H9 (cell line): ENCODE measurements at places on chromosomes 6 and 20.

DNA sequence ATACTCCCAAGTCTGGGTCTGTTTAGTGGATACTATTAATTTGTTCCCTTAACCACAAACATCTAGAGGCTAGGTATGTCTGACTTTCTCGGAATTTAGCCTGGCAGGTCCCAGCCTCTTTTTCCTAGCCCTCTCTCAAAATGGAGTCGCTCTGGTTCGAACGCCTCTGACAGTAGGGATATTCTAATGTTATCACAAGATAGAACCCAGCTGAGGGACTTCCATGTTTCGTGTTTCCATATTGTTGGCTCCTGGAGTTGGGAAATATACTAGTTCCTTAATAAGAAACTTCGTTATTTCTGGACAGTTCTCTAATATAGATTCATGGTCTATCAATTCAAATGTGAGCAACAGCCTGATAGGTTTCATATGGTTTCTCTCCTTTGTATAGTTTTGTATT lies 16.4 kb downstream of the CYB5R4 start:
- no peak for DNase-seq

DNA sequence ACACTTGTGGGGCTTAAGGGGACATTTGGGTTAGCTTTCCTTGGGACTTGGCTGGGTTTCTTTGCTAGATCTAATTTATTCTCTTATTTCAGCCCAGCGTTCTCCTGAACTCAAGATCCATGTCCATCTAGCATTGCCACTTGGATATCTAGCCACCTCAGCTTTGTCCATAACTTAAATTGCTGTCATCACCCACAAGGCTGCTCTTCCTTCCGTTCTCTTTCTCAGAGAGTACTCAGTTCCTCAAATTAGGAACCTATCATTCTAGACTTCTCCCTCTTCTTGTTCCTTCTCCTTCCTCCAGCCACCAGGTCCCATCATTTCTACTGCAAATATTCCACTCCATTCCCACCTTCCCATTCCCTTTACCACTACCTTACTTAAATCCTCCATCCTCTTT lies 4.3 kb downstream of the SMIM26 start:
- no peak for DNase-seq

- no peak for DNase-seq
These were observed 267.1 kb upstream of the JAG1 start for GRCh38 chr20:10940941-10941340.

GRCh38 chr6:45920819-45921511 lies 94.7 kb downstream of the CLIC5 start:
- no peak for DNase-seq

DNA sequence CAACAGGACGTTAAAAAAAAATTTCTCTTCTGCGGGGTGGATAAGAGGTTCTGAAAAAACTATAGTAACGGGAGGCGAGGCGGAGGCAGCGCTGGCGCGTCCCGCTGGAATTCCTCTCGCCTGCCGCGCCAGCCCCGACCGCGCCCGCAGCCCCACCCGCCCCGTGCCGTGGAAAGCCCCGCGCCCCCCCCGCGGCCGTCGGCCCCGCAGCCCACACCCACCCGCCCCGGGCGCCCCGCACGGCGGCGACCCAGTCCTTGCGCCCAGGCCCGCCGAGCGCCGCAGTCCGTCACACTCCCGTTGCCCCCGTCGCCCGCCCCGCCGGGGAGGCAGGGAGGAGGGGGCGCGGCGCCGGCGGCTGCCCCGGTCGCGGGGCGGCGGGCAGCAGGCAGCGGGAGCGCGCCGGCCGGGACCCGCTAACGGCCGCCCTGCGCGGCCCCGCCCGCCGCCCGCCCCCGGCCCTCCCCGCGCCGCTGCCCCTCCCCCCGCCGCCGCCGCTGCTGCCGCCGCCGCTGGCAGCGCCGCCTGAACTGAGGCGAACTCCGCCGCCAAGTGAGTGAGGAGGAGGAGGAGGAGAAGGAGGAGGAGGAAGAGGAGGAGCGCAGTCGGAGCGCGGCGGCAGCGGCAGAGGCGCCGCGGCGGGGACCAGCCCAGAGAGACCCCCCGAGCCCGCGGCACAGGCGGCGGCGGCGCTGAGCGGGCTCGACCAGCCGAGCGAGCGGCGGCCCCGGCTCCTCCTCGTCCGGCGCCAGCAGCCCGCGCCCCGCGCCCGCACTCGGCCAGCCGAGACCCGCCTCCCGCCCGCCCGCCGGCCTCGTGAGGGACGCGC lies at the start of gene QKI:
Gene QKI, plus strand, starts transcription at position 602 of the 829 bp plus-strand sequence. CDS start 476 bp downstream, outside the sequence.
- peak; percentile 58 for DNase-seq

GRCh38 chr6:137167702-137168377 lies 5.6 kb downstream of the IL22RA2 start:
- DNase-seq: no peak

DNA sequence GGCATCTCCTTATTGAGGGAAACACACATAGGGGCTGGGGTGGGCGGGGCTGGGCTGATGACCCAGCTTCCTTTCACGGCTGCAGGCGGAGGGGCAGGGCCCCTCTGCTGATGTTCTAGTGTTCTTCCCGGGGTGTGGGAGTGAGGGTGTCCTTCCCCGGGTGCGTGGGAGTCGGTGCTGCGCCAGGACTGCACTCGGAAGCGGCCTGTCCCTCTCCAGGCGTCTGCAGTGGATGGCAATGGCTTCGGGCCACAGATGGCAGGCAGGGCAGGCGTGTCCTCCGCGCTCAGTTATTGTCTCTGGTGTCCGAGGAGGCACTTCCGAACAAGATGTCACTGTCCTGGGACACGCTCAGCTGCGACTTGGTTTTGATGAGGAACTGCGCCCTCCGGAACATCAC lies 19.2 kb downstream of the KCNG1 start:
- DNase-seq: no peak

- no peak for DNase-seq
These were observed 56.3 kb downstream of the PREX1 start for GRCh38 chr20:48771542-48771941.

DNA sequence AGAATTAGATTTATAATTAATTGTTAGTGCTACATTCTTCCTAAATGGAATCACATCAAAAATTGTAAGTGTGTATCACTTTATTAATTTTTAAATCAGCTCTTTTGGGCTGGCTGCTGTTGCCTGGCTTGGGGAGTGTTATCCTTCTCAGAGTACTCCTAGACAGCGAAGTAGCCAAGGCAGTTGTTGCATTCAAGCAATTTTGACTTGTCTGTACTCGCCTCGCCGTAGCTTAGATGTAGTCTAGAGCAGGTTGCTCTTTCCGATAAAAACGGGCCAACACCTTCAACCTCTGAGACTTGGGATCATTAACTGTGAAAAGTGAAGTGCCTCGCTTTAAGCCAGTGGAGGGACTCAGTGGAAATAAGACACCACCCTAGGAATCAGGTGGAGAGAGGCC lies 151.3 kb downstream of the FARS2 start:
- no peak for DNase-seq

DNA sequence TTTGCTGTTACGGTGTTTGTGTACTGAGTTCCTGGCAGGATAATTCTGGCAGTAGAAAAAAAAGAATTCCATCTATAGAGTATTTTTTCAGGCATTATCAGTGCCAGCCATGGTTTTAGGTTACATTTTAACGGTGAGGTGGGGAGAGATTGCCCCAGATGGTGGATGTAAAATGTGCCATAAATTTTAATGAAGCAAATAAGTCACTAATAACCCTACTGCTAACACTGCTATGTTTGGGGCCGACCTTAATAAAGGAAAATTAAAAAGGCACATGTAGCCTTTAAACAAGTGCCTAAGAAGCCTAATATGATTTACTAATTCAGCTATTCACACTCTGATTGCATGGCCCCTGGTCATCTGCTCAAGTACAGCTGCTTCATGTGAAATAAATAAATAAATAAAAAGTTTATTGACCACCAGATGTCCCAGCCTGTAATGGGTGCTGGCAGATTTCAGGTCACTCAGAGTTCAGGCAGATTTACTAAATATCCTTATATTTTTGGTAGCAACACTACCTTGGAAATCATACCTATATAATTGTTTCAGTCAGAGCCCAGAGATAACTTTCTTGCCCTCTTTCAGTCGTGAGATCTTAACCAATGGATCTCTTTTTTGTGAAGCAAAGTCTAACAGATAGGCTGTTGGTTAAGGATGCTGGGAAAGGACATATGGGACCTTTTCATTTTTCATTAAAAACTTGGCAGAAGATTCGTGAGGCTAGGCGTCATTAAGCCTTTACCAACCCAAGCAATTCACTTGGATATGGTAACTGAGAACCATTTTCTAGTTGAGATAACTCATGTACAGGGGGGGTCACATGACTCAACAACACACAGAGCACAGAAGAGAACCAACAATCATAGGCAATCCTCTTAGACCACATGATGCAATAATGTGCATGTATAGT lies 495.0 kb upstream of the NRSN1 start:
- DNase-seq: no peak

GRCh38 chr20:38799203-38799602 lies 6.3 kb upstream of the PPP1R16B start:
- peak; percentile 5 for DNase-seq

DNA sequence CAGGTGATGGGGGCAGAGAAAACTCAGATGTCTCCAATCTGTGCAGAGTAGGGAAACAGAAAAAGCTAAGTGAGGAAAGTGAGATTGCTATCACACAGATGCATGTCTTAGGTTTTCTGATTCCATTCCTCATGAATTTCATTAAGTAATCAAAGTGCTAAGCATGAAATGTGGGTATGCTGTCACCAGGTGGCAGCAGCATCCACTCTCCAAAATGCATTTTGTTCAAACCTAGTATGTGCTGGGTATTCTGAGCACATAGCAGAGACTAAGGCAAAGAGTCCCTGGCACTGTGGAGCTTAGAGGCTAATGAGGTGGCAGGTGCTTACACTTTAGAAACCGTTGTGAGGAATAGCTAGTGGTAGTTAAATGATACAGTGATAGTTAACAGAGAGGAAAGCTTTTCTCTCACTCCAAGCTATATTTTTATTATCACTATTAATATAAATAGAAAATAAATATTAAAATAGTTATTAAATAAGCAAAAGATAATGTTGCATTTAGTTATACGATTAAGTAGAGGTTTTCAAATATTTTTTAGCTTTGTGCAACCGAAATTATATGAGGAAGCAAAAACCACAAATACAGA lies 179.5 kb downstream of the CDH26 start:
- no peak for DNase-seq

DNA sequence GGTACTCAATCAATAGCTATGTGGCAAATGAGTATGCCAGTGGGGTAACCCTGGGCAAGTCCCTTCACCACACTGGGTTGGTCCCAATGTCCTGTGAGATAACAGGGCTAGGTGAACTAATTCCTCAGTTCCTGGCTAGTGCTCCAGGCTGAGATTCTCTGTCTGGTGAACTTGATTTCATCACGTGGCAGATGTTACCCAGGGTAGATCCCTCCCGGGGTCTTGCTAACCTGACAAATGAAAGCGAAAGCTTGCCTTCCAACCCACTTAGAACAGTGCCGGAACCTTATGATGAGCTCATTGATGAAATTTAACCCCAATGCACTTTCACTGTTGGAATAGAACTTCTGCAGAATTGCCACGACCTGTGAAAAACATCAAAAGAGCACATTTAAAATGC lies 6.6 kb upstream of the ANKRD60 start:
- DNase-seq: no peak

- no peak for DNase-seq
These were observed 64.8 kb upstream of the SLCO4A1 start for GRCh38 chr20:62577490-62577836.

GRCh38 chr20:54025251-54025771 lies 45.1 kb downstream of the BCAS1 start:
- no peak for DNase-seq

DNA sequence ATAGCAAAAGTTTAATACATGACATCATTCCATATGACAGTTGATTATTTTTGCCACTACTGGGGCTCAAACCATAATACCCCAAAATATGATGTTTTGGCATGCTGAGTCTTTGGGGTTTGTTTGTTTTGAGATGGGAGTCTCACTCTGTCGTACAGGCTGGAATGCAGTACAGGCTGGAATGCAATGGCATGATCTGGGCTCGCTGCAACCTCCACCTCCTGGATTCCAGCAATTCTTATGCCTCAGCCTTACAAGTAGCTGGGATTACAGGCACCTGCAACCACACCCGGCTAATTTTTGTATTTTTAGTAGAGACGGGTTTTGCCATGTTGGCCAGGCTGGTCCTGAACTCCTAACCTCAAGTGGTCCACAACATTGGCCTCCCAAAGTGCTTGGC lies 1.3 kb upstream of the MRS2 start:
- DNase-seq: peak; percentile 73

- DNase-seq: no peak
These were observed 972 bp downstream of the GSTA3 start for GRCh38 chr6:52908526-52908925.

- no peak for DNase-seq
These were observed 2177.4 kb upstream of the DEFB115 start for GRCh38 chr20:29079769-29080690.

- DNase-seq: no peak
These were observed 32.5 kb upstream of the NKAIN2 start for GRCh38 chr6:123771126-123771525.

DNA sequence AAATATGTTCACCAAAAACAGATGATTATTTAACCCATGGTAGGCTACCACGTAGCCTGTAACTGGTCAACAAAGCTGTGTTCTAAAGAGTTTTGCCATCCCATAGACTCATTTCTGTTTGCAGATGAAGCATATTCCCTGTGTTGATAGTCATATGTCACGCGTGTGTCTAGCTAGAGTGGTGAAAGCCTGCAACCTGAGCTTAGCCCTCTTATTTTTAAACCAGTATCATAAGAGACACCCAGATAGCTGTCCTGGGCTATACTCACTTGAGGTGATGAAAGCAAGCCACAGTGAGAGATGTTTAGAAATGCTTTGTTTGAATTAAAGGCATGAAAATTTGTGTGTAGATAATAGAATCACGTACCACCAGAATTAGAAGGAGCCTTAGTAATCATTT lies 307.8 kb downstream of the ZFAND3 start:
- no peak for DNase-seq

DNA sequence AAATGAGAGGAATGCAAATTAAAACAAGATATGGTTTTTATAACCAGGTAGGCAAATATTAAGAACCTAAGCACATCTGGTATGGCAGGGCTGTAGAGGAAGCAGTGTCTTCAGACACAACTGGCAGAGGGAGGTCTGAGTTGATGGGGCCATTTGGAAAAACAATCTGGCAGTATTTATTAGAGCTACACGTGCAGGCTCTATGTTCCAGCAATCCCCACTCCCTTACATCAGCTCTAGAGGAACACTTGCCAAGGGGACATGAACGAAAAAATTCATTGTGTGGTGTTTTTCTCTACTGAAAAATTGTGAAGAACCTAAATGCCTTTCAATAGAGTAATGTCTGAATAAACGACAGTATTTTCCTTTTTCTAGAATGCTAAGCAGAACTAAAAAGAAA lies 111.6 kb upstream of the EDN1 start:
- DNase-seq: no peak

- DNase-seq: no peak
These were observed 121.1 kb downstream of the GMDS start for GRCh38 chr6:2124260-2124709.

- peak; percentile 85 for DNase-seq
These were observed at the start of gene PHACTR2 for GRCh38 chr6:143677891-143678791. PHACTR2 (plus strand) TSS chr6:143677965; CDS start chr6:143678164, 199 bp downstream.

DNA sequence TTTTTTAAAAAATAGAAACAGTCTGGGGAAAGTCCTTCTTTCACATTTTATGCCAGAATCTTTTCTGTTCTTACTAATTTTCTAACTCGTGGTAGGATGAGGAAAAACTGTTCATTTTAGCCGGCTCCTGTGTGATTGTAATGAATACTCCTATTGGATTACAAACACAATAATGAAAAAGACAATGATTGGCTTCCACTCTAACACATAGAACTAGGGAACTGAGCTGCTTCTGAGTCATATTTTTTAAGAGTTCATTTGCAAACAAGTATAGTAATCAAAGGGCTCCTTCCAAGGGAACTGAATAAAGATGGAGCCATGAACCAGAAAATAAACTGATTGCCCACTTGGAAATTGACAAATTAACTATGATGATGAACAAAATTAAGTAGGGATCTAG lies 265.3 kb upstream of the TCF21 start:
- no peak for DNase-seq
